ENCODE measurements at places on chromosomes 4 and X.

DNA sequence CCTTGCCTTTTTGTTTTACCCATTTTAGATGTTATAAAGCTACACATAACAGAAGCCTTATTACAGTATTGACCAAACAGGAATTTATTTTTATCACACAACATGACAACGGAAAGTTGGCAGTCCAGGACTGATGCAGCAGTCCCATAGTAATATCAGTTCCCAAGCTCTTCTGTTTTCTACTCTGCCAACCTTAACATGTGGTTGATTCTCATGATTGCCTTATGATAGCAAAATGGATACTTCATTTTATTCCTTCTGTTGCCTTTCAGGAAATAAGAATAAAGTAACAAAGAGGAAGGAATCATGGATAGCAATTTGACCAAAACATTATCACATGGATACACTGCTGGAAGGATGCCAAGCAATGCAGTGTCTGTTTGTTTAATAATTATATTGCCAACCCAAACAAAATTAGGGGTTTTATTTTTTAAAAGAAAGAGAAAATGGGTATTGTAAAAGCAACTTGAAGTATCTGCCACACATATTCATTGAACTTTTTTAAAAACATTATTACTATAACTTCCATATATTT is 275.7 kb downstream of the STPG2 start:
- DNase-seq: no peak

GRCh38 chr4:177119691-177120090 is 190.0 kb upstream of the NEIL3 start:
- no peak for DNase-seq

GRCh38 chr4:186726426-186727168 is 2.9 kb upstream of the FAT1 start:
- peak; percentile 61 for DNase-seq

- DNase-seq: no peak
Observed at GRCh38 chrX:110245011-110245410, 72.9 kb downstream of the AMMECR1 start.

DNA sequence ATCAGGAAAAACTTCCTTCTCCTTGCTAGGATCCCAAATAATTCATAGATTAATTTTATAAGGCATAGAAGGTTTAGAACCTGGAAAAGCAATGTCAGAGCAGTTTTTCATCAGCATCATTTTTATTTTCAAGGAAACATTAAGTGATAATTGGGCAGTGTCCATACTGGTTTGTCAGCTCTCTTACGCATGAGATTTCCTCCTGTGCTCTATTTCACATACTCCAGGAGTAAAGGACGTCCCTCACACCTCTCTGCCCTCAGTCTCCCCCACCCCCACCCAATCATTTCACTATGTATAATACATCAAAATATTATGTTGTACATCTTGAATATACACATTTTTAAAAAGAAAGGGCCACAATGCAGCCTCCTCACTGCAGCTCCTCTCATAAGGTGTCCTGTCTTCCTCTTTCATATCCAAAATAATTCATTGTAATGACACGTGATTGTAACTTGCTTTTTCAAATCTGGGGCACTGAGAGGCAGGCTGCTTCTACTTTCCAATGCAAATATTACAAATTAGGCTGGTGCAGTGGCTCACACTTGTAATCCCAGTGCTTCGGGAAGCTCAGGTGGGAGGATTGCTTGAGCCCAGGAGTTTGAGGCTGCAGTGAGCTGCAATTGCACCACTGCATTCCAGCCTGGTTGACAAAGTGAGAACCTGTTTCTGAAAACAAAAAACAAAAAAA is 34.4 kb downstream of the ARHGEF38 start:
- no peak for DNase-seq

- no peak for DNase-seq
Observed at GRCh38 chr4:63728480-63729177, 680.6 kb downstream of the TECRL start.

DNA sequence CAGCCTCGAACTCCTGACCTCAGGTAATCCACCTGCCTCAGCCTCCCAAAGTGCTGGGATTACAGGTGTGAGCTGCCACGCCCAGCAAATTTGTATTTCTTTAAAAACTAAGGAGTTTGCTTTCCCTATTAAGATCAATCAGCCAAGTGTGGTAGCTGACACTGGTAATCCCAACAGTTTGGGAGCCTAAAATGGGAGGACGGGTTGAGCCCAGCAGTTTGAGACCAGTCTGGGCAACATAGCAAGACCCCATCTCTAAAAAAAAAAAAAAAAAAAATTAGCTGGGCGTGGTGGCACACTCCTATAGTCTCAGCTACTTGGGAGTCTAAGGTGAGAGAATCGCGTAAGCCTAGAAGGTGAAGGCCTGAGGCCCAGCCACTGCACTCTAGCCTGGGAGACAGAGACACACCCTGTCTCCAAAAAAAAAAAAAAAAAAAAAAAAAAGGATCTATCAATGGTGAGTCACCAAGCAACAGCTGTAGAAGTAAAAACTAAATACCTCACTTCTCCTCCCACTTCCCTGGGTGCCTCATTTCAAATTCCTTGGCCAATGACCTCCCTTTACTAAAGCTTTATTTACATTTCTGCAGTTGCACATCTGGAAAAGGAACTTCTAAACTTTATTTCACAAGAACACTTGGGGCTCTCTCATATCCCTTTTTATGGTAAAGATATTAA is 54.5 kb downstream of the LDB2 start:
- DNase-seq: no peak

GRCh38 chr4:835148-836002 is 9.4 kb upstream of the CPLX1 start:
- no peak for DNase-seq

GRCh38 chr4:187663076-187663475 is 332.5 kb upstream of the ZFP42 start:
- no peak for DNase-seq

- DNase-seq: no peak
Observed at GRCh38 chr4:41571422-41571821, 33.5 kb downstream of the LIMCH1 start.

GRCh38 chr4:86924811-86925210 is 10.0 kb upstream of the AFF1 start:
- DNase-seq: no peak

DNA sequence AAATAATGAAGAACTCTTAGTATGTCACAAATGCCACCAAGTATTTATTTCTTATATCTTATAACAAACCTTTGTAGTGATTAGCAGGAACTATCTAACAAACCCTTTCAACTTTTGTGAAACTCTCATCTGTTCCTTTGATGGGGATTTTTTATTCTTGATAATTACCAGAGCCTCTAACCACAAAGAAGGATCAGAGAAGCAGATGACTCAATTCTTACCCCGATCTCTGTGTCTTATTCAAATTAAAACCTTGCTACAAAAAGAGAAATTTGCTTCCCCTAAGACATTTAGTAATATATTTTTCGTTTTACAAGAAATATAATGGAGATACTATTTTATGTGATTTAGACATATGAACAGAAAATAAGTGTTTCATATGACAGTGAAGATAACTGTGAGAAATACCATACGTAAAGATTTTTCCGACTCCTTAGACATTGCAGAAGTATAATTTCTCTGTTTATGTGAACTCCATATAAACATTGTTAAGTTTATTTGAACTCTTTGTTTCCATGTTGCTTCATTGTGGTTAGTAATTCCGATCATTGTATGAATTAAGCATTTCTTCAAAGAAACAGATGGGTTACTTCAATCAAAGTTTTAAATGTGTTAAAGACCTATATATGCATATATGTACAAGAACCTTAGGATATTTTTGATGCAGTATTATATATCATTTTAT is 205.4 kb downstream of the CFAP299 start:
- DNase-seq: no peak

- DNase-seq: no peak
Observed at GRCh38 chr4:168164915-168165548, 72.7 kb downstream of the ANXA10 start.

DNA sequence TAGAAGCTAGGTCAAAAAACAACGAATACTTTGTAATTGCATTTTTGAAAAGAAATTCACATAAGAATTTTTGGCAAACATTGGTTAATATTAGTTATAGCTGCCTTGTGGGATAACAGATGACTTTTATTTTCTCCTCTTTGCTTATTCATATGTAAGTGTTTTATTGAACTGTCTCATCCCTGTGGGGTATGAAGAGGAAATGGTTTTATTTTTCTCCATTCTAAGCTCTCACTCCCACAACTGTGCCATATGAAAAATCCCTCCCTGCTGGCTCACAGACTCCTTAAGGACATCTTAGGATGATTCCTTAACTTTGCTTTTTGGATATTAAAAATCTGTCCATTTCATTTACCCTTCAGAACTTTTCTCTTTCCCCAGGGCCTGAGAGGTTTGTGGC is 300.6 kb downstream of the PPP1R2C start:
- no peak for DNase-seq

- no peak for DNase-seq
Observed at GRCh38 chr4:173317004-173317403, 17.2 kb downstream of the HMGB2 start.

GRCh38 chrX:2320580-2321327 is 180.0 kb downstream of the DHRSX start:
- no peak for DNase-seq

DNA sequence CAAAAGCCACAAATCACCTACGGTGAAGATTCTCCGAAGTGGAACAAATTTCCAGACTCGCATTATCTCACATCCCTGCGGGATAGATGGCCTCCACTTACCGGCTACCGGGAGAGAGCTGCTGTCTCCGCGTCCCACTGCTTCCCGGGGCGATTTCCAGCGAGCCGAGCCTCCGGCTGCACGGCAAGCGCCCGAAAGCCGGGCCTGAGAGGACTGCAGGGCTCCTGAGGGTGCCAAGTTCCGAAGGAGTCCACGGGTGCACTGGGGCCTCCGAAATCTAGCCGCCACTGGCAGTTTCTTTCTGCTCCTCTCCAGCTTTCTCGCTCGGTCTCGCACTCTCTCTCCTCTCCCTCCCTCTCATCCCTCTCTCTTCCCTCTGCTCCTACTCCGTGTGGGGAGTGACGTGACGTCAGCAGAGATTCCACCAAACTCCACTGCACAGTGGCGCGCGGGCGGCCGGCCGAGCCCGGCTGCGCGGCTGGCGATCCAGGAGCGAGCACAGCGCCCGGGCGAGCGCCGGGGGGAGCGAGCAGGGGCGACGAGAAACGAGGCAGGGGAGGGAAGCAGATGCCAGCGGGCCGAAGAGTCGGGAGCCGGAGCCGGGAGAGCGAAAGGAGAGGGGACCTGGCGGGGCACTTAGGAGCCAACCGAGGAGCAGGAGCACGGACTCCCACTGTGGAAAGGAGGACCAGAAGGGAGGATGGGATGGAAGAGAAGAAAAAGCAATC is 14.0 kb upstream of the PITX2 start:
- DNase-seq: no peak

- no peak for DNase-seq
Observed at GRCh38 chr4:175509320-175509719, 302.7 kb downstream of the GPM6A start.

- DNase-seq: no peak
Observed at GRCh38 chr4:102216666-102217065, 128.6 kb downstream of the SLC39A8 start.

DNA sequence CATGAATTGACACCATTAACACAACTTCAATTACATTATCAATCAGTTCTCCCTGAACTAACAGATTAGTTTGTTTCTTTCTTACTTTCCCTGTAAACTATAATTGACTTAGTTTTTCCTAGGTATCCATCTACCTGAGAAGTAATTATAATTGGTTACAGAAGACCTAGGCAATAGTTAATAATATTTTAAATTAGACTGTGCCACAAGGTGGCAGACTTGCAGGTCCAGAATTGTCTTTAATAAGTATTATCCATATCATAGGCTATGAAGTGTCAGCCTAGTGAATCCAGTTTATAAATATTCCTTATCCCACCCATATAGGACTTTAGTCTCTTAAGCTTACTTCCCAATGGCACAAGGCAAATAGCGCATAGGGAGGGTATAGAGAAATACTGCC is 48.9 kb upstream of the FAM47B start:
- DNase-seq: no peak

DNA sequence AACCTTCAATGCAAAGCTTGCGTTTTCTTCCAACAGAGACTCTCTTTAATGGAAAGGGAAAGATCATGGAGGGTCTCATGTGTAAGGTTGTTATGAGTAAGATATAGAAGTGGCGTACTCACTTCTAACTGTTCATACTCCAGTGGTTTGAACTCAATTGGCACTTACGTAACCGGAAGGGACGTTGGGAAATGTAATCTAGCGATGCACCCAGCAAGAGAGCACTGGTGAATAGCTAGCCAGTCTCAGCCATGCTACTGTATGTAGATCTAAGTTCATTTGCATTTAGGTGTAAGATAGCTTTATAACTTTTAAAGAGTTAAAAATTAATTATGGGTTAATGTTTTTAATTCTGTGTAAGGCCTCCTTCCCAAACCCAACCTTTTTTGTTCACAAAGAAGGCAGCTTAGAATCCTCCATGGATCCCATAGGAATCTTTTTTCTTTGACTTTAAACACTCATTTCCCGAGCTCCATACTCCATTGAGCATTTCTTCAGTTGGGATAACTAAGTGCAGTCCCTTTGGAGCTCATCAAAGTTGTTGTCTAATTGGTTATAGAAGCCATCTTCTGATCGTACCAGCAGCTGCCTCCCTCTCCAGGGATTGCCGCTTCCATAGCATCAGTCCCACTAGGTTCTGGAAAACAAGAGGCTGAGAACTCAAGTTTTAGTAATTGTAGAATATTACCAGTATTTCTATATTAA is 191.1 kb downstream of the RAPGEF2 start:
- DNase-seq: no peak

- DNase-seq: no peak
Observed at GRCh38 chr4:3630598-3631543, 98.6 kb upstream of the LRPAP1 start.

- no peak for DNase-seq
Observed at GRCh38 chr4:88659055-88659889, 38.4 kb downstream of the NAP1L5 start.

GRCh38 chr4:148060264-148061140 is 328.6 kb downstream of the ARHGAP10 start:
- no peak for DNase-seq

- no peak for DNase-seq
Observed at GRCh38 chrX:146707781-146708180, 101.8 kb upstream of the CXorf51B start.

- DNase-seq: no peak
Observed at GRCh38 chr4:168569066-168569930, 72.4 kb downstream of the PALLD start.

DNA sequence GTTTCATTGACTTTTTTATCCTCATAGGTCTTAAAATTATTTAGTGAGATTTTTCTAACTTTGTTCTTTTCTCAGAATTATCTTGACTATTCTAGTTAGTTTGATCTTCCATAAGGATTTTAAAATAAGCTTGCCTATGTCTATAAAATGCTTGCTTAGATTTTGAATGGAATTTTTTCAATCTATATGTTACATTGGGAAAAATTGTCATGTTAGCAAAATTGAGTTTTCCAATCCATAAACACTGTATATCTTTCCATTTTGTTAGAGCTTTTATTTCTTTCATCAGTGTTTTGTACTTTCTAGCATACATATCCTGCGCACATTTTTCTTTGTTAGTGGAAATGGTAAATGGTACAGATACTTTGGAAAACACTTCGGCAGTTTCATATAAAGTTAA is 312.9 kb downstream of the PDHA2 start:
- no peak for DNase-seq

DNA sequence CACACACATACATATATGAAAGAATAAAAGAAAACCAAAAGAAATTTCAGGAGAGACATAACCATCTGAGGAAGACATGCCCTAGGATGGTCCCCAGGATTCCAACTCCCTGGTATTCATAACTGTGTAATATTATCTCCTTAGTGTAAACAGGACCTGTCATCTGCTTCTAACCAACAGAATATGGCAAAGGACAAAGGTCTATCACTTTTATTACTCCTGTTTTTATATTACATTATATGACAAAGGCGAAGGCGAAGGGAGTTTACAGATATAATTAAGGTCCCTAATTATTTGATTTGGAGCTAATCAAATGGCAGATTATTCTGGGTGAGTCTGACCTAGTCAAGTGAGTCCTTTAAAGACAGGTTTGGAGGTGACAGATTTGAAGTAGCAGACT is 155.1 kb downstream of the MID1 start:
- DNase-seq: no peak

All from anterior cingulate cortex (tissue), 58 donors.